ENCODE measurements at places on chromosomes 5 and 9.

DNA sequence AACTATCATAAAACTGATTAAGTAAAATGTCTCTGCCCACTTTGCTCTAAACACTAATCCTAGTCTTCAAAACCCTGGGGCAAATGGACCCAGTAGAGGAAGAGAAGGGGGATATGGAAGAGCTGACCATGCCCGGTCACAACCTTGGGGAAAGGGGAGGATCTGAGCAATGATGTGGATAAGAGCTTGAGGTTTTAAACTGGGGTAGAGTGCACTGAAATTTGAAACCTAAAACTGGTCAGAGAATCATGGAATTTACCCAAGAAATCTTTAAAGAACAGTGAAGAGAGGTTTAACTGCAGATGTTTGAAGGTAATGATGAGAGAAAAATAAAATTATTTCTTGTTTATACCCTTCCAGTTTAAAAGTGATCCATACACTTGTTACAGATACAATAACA, 110.8 kb downstream of the MRPS30 start:
- no peak for DNase-seq

DNA sequence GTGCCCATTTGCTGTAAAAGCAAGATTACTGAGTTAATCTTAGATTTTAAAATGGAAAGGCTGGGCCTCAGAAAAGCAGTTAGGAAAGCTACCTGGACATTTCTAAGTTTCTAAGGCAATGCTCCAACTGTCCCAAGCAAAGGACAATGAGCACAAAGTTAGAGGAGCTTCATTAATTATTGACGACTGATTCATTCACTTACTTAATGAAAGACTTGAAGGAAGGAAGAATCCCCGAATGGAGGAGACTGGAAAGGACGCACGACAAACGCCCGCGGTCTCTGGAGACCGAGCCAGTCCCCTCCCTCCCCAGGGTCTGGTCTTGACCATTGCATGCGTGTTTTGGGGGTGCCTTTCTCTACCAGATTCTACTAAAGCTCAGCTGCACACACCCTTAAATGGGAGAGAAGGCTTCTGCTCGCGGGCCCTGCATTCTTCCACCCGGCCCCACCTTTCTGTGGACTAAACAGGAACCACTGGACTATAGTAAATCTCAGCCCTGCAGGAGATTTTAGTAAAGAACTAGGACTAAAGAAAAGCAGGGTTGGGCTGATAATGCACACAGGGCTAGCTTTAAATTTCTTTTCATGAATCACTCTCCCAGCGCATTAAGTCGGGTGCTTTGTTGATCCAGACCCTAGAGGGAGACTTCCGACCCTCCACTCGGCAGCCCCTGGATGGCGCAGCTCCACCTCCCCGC, 44.8 kb downstream of the CTSL start:
- no peak for DNase-seq

DNA sequence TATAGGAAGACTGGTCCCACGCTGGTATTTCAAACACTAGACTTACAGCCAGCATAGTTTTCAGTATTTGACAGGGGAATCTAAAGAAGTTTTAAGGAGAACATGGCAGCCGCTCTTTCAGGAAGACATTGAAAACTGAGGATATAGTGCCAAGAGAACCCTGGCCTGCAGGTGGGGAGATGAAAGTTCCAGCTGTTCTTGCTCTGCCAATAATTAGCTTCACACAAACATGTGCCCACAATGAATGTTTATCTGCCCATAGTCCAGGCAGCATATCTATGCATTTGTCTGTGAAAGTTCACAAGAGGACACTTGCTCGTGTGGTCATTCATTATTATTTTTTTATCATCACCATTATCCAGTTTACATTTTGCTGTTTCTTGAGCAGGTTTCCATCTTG, 47.6 kb upstream of the AGXT2 start:
- DNase-seq: no peak

DNA sequence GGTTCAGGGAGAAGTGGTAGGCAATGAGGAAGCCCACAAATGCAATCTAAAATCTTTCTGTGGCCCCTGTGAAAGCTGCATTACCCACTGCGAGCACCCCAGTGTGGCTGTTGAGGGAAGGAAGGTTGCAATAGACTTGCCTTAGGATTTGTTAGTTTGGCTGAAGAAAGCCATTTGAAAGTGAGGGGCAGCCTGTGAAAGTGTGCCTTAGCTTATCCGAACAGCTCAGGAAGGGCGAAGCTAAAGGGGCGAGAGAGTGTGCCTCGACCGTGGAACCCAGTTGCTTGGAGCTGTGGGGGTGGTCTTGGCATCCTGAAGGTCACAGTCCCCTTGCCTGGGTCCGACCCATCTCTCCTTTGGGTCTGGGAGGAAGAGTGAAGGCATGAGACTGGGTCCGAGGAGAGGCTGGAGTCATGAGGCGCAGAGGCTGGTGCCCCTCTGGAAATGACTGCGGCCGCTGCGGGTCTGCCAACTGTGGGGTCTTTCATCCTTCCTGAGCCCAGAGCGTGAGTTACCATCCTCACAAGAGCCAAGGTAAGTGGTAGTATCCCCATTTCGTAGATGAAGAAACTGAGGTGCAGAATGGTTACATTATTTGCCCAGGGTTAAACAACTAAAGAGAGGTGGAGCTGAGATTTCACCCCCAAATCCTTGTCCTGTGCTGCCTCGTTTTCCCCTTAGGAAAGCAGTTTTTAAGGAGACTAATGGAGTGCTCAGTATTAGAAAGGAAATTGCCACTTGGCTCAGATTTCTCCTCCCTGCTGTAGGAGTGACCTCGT, 24.4 kb downstream of the SLC25A25 start:
- DNase-seq: no peak

- DNase-seq: no peak
Measured at GRCh38 chr9:122086873-122087272, 6.2 kb downstream of the TTLL11 start.

DNA sequence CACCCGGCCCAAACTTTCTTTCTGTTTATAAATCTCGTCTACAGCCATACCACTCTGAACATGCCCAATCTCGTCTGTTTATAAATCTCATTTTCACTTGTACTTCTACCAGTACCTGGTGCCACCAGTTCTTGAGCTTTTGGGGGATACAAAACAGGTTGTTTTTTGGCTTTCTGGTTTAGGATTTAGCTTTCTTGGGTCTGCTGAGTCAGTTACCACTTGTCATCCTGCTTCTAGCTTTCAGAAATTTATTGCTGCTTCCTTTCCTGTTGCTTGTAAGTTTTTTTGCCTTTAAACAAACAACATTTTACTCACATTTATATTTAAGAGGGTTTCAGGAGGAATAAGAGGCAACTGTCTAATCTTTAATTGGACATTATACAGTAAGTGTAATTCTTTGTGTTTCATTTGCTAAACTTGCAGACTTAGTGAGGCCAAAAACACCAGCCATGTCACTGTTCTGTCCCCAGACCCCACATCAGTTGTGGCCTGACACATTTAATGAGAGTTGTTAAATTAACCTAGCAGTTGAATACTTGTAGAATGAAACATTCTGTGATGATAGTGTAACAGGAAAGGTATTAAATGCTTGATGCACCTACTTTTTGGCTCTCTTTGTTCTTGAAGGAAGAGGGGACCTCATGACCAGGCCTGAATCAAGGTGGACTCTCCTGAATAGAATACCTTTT, 11.8 kb downstream of the NDFIP1 start:
- DNase-seq: no peak

DNA sequence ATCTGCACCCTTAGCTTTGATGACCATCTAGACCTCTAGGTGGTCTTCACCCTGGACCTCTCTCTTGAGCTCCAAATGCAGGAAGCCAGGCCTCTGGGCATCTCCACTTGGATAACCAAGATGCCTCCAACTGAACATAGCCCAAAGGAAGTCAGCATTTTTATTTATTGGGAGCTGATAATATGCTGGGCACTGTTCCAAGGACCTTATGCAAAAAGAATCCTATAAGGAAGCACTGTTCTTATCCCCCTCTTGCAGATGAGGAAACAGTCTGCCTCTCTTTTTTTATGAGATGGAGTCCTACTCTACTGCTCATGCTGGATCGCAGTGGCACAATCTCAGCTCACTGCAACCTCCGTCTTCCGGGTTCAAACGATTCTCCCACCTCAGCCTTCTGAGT, 219.9 kb downstream of the CDK5RAP2 start:
- DNase-seq: no peak

DNA sequence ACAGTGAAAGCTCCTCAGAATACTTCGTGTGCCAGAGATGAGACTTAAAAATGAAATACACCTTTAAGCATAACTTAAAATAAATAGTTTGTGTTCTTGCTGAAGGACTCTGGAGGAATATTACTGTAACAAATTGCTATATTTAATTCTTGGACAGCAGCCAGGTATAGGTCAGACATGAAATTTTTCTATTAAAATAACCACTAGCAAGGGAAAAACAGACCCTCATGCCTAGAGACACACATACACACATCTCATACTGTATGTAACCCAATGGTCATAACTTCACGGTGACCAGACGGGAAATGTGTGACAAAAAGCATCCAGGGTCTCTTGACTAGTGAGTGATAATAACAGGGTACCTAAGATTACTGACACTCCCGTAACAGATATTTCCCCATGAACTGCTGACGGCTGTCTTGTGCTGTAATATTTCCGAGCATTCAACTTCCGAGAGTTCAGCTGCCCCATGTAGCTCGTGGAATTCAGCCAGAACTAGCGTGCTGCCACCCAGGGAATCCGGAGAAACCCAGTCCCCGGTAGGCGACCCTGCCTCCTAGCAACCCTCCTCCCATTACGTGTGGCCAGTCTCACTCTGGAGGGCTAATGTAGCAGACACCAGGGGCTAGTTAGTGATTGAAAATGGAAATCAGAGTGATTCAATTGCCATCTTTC, 2295.1 kb upstream of the WWC1 start:
- no peak for DNase-seq

- no peak for DNase-seq
Measured at GRCh38 chr9:93952119-93952783, 2.9 kb downstream of the BARX1 start.

DNA sequence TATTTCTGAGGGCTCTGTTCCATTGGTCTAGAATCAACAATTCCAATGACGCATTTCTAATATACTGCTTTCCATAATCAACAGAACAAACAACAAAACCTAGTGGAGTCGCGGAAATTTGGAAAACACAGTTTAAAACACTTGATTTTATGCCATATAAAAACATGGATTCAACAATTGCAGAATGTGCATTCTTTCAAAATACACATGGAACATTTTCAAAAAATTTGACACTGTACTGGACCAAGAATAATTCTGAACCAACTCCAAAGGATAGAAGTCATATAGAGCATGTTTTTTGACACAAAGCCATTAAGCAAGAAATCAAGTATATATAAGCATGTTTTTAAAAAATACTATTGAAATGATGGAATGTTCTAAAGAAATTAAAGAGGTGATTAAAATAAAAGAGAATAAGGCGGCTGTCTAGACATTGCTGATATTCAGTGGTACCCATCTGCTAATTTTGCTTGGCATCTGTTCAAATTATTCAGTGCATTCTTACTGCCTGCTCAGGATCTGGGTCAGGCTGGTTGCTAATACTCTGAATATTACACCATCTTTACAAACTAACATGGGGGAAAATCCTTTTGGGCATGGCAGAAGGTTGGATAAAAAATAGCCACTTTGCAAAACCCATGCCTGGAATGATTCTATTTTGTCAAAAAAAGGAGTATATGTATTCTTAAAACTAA, 221.3 kb downstream of the NPR3 start:
- DNase-seq: no peak

- DNase-seq: no peak
Measured at GRCh38 chr5:151493665-151494064, 46.3 kb downstream of the SLC36A1 start.

DNA sequence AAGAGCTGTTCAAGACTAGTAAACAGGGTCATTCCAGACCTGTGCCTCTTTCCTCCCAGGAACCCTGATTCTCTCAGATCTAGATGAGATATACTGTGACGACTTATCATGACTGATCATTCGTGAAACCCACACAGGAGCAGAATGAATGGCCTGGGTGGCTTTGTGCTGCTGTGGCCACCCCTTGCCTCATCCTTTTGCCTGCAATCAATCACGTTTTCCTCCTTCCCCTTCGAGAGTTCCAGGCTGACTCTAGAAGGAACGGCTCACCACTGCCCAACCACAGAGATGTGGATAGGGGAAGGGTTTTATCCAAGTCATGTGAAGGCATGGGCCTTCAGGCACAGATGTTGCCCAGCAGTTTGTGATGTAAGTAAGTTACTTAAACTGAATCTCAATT, 5.8 kb downstream of the ANXA6 start:
- DNase-seq: no peak

DNA sequence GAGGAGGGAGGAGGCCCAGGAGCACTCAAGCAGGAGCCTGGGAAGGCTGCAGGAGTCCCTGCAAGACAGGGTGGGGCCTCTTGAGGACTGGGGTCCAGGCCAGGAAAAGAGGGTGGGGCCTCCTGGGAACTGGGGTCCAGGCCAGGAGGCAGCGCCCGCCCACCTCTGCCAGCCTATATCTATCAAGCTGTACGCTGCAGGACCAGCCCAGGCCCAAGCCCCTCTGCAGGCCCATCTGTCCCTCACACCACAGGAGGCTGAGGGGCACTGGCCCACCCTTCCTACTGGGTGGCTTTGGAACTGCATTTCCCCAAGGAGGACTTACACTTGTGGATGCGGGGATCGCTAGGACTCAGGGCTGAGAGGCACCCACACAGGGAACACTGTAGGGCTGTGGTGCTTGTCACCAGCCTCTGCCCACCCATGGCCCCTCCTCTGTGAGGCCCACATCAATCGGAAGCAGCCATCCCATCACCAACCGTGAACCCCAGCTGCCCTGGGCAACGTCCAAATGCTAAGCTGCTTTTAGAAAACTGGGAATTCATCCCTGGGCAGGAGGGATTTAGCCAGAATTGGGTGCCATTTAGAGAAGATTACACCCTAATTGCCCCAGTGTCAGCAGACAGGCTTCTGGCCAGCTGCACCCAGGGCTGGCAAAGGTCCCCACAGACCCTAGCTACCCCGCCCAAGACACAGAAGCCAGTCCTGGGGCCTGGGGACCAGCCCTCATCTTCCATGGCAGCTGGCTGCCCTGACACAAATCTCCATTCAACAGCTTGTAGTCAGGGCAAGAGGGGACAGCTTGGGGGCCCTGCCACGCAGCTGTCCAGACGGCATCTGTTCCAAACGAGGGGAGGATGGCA, 15.3 kb downstream of the BICD2 start:
- DNase-seq: no peak

- DNase-seq: no peak
Measured at GRCh38 chr9:122053567-122054350, 39.3 kb downstream of the TTLL11 start.
